BJ (cell line): ENCODE measurements at places on chromosomes 1 and 21.

DNA sequence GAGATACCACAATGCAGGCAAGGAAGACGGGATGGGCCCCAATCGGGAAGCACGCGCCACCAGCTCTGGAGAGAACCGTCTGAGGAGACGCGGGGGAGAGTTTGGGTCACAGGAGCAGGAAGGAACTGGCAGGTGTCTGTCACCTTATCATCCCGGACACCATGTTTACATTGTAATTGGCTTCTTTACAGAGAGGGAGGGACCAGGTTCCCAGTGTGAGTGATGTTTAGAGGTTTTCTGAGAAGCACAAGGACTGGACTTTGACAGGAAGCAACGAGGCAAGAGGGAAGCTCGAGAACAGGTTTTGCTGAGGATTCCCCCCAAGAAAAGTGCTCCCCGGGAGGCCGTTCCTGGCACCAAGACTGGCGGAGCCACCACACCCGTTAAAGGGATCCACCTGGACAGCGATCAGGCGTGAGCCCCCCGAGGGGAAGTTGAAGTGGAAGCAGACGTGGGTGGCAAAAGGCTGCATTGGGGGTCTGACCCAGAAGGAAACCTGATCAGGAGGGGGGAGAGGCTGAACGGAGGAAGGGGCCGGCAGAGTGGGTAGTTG, 957 bp downstream of the EPS15 start:
- DNase-seq, result no peak

DNA sequence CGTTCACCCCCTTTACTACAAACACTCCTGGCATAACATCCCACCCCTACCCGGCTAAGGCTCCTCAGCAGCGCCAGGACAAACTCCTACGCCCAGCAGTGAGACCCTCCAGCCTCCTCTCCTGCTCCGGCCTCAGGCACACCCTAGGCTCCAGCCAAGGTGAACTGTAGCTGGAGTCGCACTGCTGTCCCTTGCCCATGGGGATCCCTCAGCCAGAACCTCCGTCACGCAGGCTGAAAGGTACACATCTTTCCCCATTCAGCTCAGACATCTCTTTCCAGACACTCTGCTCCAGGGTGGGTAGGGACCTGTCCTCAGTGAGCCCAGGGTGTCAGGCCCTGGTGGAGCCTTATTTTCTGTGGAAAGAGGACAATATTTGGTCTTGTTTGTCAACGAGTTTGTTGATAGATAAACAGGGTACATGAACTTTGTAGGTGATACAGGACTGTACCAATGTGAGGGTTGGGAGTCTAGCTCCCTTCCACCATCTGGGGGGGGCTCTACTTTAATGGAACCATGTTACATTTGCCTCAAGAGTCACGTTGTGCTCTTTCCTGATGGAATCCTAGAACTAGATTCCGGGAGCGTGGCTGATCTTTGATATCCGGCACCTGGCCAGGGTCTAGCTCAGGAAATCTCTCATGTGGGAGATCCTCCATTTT, 56.5 kb upstream of the SSBP3 start:
- DNase-seq, result no peak

GRCh38 chr1:19918057-19918456, 5.4 kb downstream of the PLA2G2E start:
- DNase-seq, result no peak

DNA sequence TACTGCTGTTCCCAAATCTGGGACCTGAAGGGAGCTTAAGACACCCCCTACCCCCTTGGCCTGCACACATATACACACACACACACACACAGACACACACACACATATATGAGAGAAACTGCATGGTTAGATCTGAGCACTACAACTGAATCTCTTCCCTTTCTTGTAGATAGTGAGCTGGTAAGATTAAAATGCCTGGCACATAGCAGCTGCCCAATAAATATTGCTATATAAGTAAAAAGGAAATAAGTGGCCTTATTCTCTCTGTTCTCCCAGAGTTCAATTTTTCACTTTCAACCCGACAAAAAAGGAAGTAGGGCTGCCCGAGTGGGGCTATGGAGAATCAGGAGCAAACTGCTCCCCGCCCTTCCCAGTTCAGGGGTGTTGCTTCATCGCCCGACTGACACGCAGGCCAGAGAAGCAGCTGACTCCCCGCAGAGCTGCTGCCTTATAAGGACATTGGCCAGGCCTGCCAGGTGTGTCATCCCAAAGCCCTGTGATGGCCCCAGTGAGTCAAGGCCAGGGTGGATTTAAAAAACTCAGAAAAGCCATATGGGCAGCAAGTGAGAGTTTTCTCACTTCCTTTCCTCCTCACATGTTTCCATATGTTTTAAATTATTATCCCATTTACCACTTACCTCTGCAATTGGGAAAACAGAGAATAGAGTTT, 106.5 kb upstream of the SLC44A3 start:
- peak; percentile 83 for DNase-seq

- DNase-seq, result no peak
Measured at GRCh38 chr1:111585447-111586086, 34.0 kb upstream of the RAP1A start.

- DNase-seq, result no peak
Measured at GRCh38 chr1:198638894-198639635, at the start of gene PTPRC. PTPRC (plus strand) TSS chr1:198639040; CDS start chr1:198639269, 229 bp downstream.

DNA sequence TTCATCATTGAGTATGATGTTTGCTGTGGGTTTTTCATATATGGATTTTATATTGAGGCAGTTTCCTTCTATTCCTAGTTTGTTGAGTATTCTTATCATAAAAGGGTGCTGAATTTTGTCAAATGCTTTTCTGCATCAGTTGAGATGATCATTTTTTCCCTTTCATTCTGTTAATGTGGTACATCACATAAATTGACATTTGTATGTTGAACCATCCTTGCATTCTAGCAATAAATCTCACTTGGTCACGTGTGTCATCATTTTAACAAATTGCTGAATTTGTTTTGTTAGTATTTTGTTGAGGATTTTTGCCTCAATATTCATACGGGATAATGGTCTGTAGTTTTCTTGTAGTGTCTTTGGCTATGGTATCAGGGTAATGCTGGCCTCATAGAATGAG, 19.9 kb downstream of the TTC34 start:
- DNase-seq, result no peak

- no peak for DNase-seq
Measured at GRCh38 chr1:228004856-228005462, 1.8 kb upstream of the WNT3A start.

- DNase-seq, result no peak
Measured at GRCh38 chr1:6409053-6409452, 10.7 kb downstream of the HES2 start.

GRCh38 chr21:31837041-31837440, 35.8 kb upstream of the HUNK start:
- no peak for DNase-seq

DNA sequence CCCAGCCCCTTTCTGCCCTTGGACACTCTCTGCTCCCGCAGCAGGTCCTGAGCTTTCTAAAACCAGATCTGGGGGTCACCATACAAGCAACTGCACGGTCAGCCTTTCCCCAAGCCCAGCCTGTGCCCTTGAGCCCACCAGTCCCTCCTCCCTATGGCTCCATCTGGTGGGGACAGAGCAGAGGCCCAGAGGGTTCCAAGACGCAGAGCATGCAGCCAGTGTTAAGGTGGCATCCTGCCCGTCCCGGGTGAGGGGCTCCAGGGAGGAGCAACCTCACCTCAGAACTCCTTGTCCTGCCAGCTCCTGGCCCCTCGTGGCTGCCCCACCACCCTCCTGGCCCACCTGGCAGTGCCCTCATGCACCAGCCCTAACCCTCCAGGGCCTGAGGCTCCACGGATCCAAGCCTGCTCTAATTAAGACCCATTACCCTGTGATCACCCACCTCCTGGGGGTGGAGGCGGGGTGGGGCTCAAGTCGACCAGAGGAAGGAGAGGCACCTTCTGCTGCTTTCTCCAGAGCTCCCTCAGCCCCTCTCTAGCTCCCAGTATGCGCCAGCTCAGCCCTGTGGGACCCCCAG, 8.5 kb downstream of the CHD5 start:
- no peak for DNase-seq

DNA sequence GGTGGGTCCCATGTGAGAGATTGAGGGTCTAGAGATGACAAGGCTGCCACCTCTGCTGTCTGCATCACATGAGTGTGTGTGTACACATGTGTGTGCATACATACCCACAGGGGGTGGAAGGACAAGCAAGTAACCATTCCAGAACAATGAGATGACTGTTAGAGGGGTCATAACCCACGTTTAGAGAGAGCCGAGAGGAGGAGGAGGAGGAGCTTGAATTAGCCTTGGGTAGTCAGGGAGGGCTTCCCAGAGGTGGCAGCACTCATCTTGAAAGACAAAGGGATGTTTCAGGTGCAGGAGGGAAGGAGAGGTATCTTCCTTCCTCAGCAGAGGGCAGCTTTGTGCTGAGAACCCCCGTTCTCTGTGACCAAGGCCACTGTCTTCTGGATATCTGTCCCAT, 21.3 kb downstream of the TNFRSF1B start:
- DNase-seq, result no peak

DNA sequence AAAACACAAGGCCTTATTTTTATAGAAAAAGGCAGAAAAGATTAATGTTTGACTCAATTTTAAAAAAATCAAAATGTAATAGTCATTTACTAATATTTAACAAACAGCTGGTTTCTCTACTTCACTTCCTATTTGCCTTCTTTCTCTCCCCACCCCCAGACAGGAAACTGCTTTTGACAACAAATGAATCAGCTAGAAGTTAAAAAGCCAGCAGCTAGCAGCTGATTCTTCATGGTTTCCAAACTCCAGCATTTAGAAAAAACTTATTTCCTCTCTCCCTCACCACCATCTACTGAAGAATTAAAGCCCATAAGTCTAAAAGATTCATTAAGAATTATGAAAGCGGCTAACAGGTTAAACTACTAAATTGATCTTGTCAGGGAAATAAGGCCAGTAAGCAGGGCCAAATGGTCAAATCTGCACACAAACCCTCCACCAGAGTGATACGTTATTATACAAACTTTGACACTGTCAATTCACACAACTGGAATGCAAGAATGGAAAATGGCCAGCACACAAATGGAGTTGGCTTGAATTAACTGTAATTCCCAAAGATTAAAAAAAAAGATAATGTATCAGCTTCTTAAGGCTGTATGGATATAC, 4.0 kb downstream of the WDR26 start:
- DNase-seq, result no peak

- no peak for DNase-seq
Measured at GRCh38 chr1:246270236-246270635, 236.8 kb downstream of the SMYD3 start.
